GM12865 (cell line): ENCODE measurements at places on chromosomes 3 and 15.

DNA sequence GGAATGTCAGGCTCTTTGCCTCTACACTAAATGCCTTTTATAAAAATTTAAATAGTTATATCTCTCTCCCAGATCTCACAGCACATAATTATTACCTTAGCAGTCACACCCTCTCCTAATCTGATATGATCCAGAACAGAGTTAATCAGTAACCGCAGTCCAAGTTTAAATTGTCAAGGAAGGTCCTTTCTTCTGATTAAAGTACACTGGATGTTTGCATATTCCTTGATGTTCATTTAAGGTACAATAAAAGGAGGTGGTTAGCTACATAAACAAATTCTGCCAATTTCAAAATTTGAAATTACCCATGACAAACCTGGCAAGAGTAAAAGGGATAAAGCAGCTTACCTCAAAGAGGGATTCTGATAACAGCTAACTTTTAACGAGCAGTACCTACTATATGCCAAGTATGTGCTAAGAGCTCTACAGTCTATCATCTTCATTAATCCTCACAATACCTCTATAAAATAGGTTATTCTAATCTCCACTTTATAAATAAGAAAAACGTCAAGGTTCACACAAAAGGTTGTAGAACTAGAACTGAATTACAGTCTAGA lies 4.3 kb downstream of the GOLIM4 start:
- no peak for DNase-seq

DNA sequence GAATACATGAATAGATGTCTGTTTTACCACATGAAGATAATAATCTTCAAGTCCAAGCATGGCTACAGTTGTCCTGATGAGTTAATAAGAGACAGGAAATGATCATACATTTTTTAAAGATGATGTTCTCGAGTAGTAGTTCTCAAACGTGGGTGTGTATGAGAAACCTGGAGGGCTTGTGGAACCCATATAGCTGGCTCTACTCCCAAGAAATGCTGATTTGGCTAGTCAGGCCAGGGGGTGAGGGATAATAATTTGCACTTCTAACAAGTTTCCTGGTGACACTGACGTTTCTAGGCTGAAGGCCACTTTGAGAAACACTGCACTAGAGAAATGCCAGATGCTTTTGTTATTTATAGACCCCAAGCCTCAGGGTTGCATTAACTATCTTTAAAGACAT lies 37.0 kb downstream of the ROPN1B start:
- DNase-seq, result no peak

DNA sequence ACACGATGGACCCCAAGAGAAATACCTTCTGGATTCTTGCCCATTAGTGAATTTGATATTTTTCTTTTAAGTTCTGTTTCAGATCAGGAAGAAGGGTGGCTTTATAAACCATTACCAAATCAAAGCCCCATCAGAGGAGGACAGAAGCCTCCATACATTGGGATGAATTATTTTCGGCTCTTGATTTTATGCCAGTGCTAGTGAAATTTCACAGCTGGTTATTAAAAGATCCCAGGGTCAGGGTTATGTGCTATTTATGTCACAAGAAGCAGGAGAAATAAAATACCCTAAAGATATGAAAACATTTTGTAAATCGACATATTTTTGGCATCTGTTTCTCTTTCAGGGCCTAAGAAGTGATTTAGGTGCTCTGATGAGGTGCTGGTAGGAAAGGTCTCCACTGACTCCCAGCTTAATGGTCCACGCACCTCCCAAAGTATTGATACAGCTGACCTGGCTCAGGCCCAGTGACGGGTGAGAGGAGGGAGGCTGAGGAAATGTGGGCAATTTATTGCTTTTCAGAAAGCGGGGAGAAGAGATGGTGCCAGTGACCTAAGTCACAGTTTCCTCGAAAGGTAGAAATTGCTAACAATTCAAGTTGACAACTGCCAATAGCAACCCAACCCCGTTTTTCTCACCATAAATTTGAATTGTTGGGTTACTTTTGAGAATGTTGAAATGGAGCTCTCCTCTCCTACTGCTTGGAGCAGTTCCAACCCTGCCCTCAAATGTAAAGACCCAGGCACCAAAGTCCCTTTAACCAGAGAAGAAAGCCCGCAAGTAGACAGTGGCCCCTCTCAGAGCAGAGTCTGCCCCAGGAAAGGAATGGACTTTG lies 315.6 kb upstream of the NR2E3 start:
- no peak for DNase-seq

- no peak for DNase-seq
These were observed 712 bp upstream of the MME start for GRCh38 chr3:155079468-155079745.

DNA sequence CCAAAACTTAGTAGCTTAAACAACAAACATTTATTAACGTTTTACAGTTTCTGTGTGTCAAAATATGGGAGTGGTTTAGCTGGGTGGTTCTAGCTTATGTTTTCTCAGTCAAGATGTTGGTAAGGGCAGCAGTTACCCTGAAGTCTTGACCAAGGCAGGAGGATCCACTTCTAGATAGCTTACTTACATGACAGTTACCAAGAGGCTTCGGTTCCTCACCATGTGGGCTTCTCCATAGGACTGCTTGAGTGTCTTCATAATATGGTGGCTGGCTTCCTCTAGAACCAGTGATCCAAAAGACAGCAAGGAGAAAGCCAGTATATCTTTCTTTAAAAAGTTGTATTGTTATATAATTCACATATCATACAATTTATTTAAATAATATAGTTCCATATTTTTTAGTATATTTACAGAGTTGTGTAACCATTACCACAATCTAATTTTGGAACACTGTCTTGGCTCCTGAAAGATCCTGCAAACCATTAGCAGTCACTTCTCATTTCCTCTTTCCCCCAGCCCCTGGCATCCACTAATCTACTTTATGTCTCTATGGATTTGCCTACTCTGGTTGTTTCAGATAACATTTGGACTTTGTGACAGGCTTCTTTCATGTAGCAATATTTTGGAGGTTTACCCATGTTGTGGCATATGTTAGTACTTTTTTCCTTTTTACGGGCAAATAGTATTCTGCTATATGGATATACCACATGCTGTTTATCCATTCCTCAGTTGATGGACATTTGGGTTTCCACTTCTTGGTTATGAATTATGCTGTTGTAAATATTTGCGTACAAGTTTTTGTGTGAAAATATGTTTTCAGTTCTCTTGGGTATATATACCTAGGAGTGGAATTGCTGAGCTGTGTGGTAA lies 33.3 kb downstream of the MAPK6 start:
- no peak for DNase-seq

DNA sequence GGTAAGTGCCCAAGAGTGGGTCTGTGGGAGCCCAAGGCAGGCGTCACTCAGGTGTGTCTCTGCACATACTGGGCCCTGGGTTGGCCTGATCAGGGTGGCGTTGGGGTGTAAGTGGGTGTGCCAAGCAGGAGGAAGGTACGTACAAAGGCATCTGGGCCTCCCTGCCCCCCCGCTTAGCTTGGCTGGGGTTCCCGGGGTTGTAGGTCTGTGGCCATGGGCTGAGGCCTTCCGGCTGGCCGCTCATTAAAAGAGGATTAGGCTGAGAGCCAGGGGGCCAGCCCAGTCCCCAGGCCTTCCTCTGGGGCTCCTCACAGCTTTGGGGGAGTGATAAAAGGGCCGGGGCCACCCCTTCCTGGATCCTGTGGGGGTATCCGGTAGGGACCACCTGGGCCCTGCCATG lies 13.3 kb downstream of the SEMA3F start:
- DNase-seq, result no peak

- DNase-seq, result peak; percentile 32
These were observed 6.1 kb upstream of the CHST14 start for GRCh38 chr15:40464595-40465185.

DNA sequence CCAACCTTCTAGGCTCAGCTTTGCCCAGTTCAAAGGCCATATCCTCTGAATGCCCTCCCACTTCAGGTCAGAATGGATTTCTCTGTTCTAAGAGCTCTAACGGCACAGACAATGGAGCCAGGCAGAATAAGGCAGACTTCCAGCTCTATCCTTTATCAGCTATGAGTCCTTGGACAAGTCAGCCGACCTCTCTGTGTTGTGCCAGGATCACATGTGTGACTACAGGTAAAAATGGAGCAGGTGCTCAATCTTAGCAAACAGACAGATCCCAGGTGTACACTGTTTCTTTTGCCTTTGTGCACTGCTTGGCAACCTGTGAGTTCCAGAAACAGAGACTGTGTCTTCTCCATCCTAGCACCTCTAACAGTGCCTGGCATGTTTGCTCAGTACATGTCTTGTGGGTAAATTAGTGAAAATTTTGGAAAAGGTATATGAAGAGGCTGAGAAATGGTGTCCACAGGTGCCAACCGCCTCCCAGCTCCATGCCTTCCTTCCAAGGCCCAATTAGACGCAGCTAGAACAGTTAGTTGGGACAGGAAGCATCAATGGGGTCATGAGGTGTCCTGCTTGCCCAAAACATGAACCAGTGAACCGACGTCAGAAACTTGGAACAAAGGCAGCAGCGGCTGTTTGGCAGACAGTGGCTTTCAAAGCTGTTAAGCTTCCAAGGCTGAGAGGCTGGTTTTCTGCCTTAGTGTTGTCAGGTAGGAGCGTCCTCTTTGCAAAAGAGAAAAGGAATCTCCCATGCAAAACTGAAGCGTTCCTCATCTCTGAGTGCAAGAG lies 28.7 kb downstream of the TLE3 start:
- no peak for DNase-seq

DNA sequence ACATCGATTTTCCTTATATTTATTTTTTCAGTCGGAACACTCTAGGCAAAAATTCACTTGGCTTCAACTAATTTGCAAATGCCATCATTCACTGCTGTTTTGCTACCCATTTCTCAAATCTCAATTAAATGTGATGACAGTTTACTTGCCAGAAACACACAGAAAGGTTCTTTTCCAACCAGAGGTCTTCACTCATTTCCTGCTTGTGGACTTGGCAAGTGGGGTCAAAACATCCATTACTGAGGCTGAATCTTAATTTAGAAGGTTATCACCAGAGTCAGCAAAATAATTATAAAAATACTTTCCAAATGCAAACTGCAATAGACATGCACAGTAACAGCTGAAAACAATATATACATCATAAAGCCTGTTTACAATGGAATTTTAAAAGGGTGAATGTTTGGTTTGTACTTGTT lies 625.4 kb upstream of the TBL1XR1 start:
- no peak for DNase-seq

- DNase-seq, result no peak
These were observed 215.7 kb upstream of the SLC2A2 start for GRCh38 chr3:171242170-171242569.

DNA sequence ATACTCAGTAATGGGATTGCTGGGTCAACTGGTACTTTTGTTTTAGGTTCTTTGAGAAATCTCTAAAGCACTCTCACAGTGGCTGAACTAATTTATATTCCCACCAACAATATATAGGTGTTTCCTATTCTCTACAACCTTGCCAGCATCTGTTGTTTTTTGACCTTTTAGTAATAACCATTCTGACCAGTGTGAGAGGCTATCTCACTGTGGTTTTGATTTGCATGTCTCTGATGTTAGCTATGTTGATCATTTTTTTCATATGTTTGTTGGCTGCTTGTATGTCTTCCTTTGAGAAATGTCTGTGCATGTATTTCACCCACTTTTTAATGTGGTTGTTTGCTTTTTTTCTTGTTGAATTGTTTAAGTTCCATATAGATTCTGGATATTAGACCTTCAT lies 98.2 kb upstream of the DCBLD2 start:
- no peak for DNase-seq

DNA sequence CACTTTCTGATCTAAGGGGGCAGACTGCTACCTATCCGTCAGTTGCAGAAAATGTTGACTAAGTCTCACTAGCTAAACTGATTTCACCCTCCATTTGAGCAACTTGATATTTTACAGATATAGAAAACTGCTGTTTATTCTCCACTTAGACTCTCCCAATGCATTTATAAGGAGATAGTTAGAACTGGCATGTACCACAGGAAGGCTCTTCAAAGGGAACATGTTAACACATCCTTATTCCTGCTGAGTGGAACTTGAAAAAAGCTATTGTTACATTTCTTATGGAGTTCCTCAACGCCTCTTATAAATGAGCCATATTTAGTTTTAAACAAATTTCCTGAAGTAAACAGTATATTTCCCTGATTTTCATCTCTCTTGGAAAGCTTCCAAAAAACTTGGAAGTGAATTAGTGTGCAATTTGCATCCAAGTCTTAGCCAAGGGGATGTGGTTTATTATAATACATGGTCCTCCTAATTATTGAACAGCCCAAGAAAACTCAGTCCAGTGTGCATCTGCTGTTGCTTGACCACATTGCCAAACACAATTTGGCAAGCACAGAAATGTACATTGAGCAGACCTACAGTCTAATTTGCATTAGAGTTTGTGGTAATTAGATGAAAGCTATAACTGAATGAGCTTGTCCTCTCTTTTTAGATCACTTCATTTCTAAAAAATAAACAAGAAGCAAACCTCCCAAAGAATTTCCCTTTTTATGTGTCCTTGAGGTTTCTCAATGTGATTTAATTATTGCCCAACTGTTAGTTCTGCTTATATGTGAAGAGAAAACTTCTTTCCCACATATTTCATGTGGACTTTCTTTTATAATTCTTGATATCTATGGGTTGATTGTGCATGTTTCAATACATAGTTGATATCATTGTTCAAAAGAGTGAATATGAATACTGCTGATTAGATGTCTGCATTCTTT lies 72.6 kb upstream of the DPH6 start:
- no peak for DNase-seq

DNA sequence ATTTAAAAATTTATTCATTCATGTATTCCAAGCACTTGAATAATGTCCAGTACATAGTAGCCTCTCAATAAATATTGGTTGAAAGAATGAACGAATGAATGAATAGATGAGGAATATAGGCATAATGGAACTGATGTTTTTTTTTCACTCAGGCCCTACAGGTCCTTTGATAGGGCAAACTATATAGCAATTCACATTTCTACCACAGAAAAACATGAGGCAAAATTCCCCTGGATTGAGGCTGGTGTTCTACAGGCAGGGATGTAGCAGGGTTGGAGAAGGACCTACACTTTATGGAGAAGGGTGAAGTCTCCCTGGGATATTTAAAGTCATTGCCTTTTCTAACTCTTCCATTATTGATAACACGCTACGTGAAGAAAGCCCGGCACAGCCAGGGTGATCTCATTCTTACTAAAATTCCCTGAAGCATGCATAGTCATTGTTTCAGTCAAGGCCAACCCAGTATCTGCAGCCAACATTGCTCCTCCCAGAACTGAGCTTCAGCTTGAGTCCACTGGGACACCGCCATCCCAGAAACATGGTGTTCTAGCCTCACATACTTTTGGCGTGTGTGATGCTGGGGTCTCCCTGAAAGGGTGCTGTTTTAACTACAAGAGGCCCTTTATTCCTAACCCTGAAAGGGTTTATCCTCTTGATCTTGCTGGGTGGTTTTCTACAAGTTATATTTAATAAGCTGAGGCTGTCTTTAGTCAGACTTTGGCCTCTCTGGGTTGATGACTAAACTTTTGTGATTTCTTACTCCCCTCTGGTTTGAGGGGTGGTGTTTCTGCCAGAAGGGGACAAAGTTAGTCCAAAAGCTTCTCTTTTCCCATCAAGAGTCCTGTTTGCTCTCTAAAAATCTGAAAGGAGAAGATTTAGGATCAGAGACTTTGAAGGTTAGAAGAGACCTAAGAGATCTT lies 25.9 kb upstream of the FBN1 start:
- no peak for DNase-seq
